Stomach (tissue), 19 donors: ENCODE measurements at places on chromosomes 5 and 9. TPM values are rescaled to one million over a fixed set of nuclear protein-coding genes. Genes with fewer than 3 reads are reported as not detected.

DNA sequence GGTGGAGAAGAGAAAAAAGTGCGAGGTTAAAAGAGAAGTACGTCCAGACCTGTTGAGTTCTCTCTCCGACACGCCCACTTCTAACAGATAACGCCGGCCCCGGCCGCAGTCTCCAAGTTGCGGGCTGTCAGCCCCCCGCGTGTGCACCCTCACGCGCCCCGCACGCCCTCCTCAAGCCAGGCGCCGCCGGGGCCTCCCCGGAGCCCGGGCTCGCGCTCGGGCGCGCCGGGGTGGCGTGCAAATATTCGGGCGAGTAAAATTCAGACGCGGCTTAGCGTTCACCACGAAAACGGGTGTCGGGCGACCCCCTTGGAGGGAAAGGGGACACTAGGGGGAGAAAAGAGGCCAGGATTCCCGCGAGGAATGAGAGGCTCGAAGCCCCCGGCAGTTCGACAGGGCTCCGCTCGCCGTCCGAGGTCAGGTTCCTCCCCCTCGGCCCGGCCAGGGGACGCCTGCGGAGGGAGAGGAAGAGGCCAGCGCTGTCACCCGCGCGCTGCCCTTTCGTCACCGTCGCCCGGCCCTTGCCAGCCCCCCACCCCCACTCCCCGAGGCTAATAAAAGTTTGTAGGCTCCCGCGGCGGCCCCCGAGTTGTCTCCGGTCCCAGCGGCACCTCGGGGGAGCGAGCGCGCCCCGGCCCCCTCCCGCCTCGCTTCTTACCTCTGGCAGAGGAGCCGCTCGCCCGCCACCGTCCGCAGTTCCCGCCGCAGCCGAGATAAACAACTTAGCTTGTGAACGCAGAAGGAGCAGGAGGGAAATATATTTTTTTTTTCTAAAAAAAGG, 743 bp downstream of the NR3C1 start:
- DNase-seq = peak; percentile 67
- no peaks in the 10 kb centered on the region for H3K36me3 ChIP-seq
- H3K27ac ChIP-seq = peak overlapping the region; percentile 99
- no peaks in the 10 kb centered on the region for H3K27me3 ChIP-seq
- peak overlapping the region; percentile 92 for H3K4me3 ChIP-seq
- H3K4me1 ChIP-seq = peaks cover 41% of the 10 kb centered on the region

DNA sequence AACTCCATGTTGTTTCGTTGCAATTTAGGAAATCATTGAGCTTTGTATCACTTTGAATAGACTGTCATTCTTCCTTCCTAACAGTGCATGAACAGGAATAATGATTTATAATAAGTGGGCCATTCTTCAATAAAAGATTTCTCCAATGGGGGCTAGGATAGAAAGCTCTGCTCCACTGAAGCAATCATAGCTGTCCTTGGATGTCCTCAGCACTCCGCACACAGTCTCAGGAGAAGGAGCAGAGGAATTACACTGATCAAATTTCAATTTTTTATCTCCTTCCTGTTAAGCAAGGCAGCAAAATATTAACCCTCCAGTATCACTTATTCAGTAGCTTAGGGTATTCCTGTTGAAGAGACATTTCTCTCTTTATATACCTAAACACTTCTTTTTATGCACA, 532.7 kb upstream of the ST8SIA4 start:
- no peaks in the 10 kb centered on the region for H3K36me3 ChIP-seq
- H3K4me1 ChIP-seq = no peaks in the 10 kb centered on the region
- DNase-seq = no peak
- H3K27me3 ChIP-seq = no peaks in the 10 kb centered on the region

DNA sequence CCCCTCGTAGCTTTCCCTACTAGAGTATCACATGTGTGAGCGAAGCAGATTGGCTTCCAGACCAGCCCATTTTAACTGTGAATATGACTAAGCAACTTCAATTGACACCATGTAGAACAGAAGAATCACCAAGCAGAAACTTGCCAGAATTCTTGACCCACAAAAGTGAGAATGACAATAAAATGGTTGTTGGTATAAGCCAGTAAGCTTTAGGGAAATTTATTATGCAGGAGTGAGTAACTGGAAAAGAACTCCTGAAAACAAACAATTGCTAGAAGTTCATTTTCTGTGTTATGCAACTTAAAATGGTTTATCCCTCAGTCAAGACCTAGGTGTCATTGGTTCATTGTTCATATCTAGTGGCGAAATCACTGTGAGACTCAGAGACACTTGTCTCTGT, 303.1 kb downstream of the DMRT2 start:
- H3K27ac ChIP-seq = no peak overlapping the region
- H3K27me3 ChIP-seq = no peaks in the 10 kb centered on the region
- no peak overlapping the region for H3K4me3 ChIP-seq
- H3K4me1 ChIP-seq = no peaks in the 10 kb centered on the region
- DNase-seq = no peak
- H3K36me3 ChIP-seq = no peaks in the 10 kb centered on the region

- no peak overlapping the region for H3K4me3 ChIP-seq
- DNase-seq = no peak
- H3K27me3 ChIP-seq = no peaks in the 10 kb centered on the region
These were observed 10.8 kb downstream of the UBE2D2 start for GRCh38 chr5:139571966-139572365.

The CCNI2 gene
- not detected for total RNA-seq
